SW 1271 (cell line): ENCODE measurements at places on chromosomes 7 and 10.

GRCh38 chr10:107022600-107023354 lies 141.7 kb downstream of the SORCS1 start:
- DNase-seq, result no peak

DNA sequence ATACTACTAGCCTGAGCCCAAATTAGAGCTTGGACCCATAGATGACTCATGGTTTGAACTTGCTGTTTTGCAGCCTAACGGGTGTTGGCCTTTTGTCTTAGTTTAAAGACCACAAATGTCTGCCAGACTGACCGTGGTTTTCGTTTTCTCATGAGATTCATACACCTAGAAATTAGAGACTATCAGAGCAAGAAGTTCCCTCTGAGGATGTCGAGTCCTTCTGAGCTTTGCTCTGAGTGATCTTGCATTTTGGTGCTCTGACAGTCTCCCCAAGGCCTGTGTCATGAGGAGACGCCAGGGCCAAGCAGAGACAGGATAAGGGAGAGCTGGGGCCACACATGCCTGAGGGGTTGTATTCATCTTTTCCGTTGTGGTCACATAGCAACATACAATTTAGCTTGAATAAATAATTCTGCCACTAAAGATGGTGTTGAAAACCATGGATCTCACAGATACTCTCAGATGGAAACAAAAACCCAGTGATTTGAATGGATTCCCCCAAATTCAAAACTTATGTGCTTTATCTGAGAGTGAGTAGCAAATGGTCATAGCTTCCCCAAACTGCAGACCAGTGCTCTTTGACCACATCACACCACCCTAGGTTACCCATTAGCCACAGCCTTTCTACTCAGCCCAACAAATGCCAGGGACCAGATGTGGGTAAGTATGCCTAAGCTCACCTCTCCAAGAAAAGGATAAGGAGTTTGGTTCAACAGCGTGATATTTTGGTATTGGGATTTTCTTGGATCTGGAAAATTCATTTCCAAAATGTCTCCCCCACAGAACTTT lies 762.0 kb upstream of the IGFBP3 start:
- DNase-seq, result no peak

DNA sequence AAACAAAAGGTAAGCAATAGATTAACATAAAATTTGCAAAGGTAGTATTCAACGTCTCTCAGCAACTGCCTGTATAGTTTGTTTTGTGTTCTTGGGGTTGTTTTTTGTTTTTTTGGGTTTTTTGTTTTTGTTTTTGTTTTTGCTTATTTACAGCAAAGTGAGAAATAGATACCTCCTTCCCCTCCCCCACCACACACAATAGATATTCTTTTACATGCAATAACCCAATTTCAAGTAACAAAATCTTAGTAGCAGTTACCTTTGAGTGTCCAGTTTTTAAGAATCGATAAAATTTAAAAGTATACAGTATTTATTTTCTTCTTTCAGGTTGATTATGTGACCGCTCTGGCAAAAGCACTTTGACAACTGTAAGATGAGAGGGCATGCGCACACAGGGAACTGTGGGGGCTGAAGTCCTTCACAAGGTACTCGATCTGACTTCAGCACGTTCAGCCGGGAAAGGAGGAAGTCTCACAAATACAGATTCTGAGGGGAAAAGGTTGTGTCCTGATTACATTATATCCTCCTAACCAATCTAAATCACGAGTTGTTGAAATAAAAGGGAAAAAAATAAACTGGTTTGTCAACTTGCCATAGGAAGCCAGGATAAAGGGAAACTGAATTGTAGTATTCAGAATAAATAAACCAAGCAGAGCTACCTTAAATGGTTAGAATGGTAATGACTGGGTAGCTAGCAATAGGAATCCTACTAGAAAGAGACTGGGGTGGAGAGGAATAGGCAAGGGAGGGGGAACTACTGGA lies 47.8 kb downstream of the CPEB3 start:
- no peak for DNase-seq

GRCh38 chr10:125626671-125627070 lies 56.3 kb downstream of the TEX36 start:
- DNase-seq, result no peak

DNA sequence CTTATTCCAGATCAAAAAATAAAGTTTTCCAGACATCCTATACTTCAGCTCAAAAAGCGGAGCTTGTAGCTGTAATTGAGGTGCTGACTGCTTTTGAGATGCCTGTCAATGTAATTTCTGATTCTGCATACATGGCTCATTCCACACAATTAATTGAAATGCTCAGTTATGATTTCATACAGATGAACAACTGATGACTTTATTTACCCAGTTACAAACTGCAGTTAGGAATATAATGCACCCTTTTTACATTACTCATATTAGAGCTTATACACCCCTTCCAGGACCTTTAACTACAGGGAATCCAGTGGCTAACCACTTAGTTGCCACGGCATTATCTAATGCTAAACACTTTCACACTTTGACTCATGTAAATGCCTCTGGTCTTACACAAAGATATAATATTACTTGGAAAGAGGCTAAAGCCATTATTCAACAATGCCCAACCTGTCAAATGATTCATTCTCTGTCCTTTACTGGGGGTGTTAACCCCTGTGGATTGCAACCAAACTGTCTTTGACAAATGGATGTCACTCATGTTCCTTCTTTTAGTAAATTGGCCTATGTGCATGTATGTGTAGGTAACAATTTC lies 147.3 kb downstream of the ZNF33B start:
- DNase-seq, result no peak

- no peak for DNase-seq
Measured at GRCh38 chr7:128928882-128929788, 8.6 kb upstream of the IRF5 start.

GRCh38 chr10:11499425-11500071 lies 111.9 kb downstream of the USP6NL start:
- DNase-seq, result no peak

- DNase-seq, result no peak
Measured at GRCh38 chr10:131973160-131973951, 8.4 kb downstream of the BNIP3 start.

GRCh38 chr10:17109475-17110207 lies 20.0 kb downstream of the CUBN start:
- DNase-seq, result peak; percentile 21

- no peak for DNase-seq
Measured at GRCh38 chr7:128794020-128794419, 2.3 kb downstream of the CCDC136 start.

DNA sequence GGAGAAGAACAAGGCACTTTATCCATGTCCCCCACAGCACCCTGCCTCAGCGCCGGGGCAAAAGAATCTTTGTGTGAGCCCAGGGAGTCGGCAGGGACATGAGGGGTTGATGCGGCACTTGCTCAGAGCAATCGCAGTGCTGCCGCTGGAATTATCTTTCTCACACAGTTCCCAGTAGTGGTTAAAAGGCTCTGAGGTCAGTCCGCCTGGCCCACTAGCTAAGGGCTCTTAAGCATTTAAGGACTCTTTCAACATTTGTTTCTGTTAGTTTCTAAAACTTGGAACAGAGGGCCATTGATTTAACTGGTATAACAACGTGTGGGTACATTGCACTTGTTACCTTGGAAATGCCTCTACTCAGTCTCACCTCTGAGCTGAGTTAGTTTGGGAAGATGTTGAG lies 208.0 kb upstream of the C7orf33 start:
- DNase-seq, result no peak

- DNase-seq, result no peak
Measured at GRCh38 chr10:46524472-46525176, 31.8 kb downstream of the GPRIN2 start.

DNA sequence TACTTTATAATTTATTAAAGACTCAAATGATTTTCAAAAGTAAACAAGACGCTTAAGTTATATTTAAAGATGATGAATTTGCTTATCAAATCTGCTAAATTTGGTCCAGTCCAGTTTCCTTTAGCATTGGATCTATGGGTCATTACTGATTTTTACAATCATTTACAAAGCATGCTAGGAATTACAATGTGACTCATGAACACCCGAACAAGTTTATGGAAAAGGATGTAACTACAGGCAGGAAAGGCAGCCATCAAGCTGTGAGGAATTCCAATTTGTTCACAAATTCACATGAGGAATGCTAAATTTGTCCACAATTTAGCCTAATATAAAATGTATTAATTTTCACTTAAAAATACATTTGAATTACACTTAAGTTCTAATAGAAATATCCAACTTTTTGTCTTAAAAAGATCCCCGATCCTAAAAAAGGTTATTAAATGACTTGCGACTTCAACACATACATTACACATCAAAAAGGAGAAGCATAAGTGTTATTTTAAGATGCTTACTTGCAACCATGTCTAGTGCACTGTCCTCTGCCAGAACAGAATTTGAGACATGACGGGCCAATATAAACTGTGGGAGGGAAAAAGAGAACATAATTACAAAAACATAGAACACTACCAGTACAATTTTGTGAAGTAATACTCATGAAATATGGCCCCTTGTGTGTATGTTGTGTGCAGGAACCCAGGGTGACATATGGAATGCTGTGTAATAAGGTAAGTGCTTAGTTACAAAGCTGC lies 194.2 kb upstream of the SLC26A5 start:
- peak; percentile 38 for DNase-seq

DNA sequence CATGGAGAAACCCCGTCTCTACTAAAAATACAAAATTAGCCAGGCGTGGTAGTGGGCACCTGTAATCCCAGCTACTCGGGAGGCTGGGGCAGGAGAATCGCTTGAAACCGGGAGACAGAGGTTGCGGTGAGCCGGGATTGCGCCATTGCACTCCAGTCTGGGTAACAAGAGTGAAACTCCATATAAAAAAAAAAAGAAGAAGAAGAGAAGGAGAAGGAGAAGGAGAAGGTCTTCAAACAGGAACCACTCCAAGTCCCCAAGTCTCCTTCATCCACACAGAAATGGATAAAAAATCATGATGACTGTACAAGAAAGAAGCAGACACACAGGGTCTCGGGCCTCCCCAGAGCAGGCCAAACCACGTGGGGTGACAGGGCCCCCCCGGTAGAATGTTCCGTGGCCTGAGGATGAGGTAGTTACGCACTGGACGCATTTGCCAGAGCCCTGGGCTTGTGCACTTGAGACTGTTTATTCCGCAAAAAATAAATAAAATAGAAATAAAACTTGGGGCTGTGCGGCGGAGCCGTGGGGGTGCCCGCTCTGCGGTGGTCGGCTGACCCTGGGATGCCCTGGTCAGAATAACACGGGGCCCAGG lies 15.8 kb downstream of the VENTX start:
- DNase-seq, result no peak

- DNase-seq, result no peak
Measured at GRCh38 chr7:105827151-105827875, 49.1 kb downstream of the ATXN7L1 start.

DNA sequence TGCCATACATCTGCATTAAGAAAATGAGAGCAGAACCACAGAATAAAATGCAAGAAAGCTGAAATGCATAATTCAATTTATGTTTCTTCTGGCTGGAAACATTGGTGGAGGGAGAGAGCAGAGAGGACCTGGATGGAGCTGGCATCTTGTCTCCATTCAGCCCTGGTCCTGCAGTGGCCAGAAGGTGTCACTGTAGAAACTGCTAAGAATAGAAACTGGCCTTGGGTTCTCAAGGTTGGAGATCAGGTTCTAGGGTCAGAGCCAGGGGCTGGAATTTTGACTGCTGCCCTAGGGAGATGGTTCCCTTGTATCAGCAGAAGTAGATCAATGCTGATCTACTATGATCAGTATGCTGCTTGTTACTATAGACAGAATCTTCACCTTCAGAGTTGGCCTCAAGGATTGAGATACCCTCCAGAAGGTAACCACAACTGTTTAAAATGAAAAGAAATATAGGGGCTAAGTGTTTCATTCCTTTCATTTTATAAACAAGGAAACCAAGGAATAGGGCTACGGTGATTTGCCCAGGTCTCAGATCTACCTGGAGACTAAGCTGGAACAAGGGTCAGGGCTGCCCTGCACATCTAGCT lies 13.1 kb downstream of the TAS2R41 start:
- no peak for DNase-seq

DNA sequence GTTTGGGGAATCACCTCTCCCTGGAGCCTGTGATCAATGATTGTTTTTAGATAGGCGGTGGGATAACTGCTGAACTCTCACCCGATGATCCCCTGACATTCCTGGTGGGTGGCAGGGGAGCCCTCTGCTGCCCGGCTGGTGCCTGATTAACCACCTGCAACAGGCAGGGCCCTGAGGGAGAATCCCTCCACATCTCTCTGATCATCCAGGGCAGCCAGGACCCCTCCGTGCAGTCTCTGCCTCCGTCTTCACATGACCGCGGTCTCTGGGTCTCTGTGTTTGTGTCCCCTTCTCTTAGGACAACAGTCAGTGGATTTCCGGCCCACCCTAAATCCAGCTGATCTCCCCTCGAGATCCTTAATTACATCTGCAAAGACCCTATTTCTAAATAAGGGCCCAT lies 17.4 kb downstream of the CALML5 start:
- no peak for DNase-seq

DNA sequence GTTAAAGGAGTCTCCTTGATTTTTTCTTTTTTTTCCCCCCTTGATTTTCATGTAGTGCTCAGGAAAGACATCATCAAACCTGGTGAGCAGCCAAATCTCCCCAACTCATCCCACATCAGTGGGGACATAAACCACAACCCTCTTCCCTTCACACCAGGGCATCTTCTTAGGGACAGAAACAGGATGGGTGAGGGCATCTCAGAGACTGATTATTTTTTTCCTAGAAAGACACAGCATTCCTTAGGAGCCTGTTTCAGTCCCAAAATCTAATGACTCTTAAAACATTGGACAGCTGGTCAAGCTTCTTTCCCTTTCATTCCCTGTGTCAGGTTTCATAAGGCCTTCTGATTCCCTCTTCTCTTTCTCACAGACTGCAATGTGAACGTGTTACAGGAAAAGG lies 31.5 kb upstream of the GSAP start:
- no peak for DNase-seq

DNA sequence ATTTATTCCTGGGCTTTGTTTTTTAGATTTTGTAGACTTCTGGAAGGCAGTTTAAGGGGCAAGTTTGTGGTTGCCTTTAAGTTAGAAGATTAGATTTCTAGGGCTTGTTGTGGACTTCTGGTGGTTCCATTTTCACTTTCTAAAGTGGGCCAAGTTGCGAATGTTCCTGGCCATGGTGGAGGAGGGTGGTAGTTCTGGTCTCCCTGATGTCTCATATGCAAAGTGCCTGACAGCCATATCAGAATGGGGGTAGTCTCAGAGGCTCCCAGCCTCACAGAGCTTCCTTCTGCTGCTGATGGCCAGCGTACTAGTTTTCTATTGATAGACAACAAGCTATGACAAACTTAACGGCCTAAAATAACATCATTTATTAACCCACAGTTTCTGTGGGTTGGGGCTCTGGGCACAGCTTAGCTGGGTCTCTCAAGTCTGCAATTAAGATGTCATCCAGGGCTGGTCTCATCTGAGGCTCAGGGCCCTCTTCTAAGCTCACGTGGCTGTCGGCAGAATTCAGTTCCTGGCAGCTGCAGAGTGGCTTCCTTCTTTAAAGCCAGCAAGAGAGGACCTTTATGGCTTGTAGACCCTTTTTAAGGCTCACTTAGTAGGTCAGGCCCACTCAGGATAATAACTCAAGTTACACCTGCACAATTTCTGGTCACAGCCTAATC lies 44.8 kb downstream of the BMPER start:
- DNase-seq, result no peak

DNA sequence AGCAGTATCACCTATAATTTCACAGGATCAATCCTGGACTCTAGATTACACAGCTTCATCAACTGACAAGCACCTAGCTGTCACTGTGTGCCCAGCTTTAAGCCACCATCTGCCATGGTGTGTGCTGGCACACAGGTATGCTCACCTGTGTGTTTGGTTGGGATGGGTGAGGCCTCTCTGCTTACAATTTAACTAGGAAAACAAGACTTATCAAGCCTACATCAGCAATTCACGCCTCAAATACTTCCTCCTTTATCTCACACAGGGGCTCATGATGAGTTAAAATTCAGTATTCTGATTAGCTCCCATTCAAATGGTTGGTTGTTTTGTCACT lies 608.2 kb downstream of the PARD3 start:
- no peak for DNase-seq

GRCh38 chr10:49569031-49569631 lies 30.2 kb upstream of the ERCC6 start:
- DNase-seq, result no peak
